Activated CD8-positive, alpha-beta memory T cell treated with anti-CD3 and anti-CD28 coated beads, Interleukin-2, amount 10 ng/mL, durations not matched to agents 7 days and 5 days (primary cell): ENCODE measurements at places on chromosomes 16 and 17. TPM values are rescaled to one million over a fixed set of nuclear protein-coding genes. Genes with fewer than 3 reads are reported as not detected.

DNA sequence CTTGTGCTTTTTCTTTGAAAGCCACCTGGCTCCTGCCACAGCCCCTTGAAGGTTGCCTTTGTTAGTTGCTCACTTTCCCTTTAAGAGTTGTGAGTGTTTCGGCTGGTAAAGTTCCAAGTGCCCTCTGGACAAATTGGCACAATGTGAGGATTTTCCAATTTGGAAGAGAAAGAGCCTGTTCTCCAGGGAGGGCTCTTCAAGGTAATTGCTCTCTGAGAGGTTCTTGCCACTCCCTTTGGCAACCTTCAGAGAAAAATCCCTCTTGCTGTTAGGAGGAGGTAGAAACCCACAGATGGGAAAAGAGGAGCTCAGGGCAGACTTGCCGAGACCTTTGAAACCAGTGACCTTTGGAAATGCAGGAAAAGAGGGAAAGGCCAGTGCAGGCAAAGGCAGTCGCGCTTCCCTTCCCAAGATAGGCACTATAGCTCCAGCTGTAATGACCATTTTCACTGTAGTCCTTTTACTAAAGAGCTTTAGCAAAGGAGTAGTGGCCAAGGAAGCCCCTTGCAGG, 49.0 kb upstream of the AKAP1 start:
- no peak for DNase-seq

GRCh38 chr17:80749611-80750010, 205.0 kb downstream of the RPTOR start:
- DNase-seq: no peak

PIK3R6 gene
- 1.3 TPM for total RNA-seq

CCL5 gene
- 1,249 TPM for total RNA-seq

DNA sequence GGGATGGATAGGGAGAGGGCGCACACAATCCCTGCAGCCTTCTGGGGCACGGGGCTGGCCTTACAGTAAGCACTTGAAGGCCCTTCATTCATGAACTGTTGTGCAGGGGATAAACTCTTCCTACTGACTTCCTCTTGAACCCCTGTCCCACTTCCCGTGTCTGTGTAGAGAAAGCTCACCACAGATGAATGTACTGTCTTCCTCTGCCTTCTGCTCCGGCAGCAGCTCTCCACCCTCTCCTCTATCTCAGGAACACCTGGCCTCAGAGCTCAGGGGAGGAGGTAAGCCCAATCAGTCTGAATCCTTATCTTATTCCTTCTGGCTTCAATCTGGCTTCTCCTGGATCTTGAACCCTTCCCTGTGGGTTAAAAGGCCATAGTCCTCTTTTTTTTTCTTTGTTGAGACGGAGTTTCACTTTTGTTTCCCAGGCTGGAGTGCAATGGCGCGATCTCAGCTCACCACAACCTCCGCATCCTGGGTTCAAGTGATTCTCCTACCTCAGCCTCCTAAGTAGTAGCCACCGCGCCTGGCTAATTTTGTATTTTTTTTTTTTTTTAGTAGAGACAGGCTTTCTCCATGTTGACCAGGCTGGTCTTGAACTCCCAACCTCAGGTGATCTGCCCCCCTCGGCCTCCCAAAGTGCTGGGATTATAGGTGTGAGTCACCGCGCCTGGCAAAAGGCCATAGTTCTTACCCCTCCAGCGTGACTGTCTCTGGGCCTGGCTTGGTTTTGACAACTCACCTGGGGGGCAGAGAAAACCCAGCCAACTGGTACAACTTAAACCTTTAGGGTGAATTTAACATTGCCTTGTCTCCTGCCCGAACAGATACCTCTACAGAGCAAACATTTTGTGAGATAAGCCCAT, 7.2 kb upstream of the SLC52A1 start:
- DNase-seq: peak; percentile 66
